ENCODE measurements at places on chromosomes 16 and 17.

DNA sequence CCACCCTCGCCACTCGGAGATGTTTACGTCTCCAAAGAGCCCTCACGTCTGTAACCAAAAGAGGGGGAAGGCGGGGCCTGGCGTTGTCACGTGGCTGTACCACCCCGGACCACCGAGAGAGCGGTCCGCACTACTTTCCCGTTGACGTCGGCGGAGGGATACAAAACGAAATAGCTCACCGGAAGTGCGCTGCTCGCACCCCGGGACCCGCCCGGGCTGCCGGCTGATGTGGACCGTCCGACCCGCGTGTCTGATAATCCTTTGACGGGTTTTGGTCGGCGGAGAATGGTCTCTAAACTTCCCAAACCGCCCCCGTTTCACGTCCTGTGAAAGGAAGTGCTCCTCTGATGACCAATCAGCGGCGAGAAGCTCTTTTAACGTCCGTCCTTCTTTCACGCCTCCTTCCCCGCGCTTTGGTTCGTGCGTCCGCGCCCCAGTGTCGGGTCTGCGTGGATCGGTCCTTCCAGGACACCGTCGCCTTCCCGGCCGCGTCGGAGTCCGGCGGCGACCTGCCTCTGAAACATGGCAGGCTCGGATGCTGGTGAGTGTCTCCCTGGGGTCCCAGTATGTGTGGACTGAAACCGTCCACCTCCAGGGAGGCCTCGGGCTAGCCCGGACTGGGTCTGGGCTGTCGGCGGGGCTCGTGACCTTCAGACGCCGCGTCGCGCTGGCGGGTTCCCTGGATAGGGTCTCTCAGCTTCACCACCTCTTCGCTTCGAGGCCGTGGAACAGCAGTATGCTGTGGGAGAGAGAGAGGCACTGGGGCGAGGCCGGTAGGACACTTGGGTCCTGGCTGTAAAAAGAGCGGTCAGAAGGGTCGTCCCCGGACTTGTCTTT lies at the start of gene CEP95:
CEP95 (plus strand) TSS at position 402 of the 837 bp plus-strand sequence; CDS start at position 523, 121 bp downstream.
- DNase-seq = peak; percentile 94

DNA sequence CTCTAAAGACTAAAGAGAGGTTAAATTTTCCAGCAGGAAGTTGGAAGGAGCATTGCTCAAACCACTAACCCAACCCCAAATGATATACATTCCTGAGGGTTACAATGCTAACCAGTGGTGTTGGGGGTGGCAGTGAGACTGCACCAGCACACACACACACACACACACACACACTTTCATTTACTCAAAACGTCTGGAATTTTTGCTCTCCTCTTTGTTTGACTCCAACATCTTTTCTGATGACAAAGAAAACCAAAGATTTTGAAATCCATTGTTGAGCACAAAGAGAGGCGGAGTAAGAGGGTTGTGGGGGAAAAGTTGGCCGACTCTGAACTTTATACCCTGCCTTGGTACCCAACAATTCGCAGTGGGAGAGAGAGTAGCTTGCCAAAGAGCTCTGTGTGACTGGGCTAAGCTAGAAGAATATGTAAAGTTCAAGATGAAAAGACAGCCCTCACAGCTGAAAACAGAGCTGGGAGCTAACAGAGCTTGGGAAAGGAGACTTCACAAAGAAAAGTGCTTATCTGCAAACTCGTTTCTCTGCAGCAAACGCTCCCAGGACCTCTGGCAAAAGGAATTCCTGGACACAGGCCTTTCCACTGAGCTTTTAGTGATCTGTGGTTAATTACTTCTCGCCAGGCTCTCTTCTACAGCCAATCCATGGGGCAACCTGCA lies 426.0 kb upstream of the CDH11 start:
- DNase-seq = no peak

DNA sequence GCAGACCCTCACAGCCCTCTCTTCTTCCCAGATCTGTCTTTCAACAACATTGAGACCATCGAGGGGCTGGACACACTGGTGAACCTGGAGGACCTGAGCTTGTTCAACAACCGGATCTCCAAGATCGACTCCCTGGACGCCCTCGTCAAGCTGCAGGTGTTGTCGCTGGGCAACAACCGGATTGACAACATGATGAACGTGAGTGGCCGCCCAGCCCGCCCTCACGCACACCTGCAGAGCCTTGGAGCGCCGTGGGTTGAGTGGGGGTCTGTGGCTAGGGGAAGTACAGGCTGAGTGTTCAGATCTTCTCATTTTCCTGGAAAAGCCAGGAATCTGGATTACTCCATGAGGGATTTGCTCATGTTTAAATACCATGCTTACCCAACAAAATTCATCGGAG lies 15.2 kb downstream of the DRC3 start:
- no peak for DNase-seq

- DNase-seq = no peak
These were observed 25.0 kb upstream of the NGFR start for GRCh38 chr17:49469831-49470810.

- DNase-seq = no peak
These were observed 6.4 kb downstream of the PHKB start for GRCh38 chr16:47467501-47467900.

DNA sequence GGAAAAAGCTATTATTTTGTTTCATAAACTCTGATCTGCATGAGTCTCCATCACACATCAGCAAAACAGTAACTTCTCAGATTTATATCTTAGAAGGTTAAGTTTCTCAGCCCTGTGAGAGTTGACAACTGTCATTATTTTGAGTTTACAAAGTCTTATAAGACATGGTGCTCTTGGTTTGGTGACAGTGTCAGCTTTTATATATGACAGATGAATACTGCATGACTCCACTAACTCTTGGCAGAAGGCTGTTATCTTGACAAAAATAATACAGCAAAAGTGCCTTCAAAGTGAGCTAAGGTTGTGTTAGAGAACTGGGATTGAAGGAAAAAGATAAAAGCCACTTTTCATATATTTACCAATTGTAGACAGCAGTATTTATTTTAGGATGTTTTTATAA lies 528.4 kb upstream of the SOX9 start:
- DNase-seq = no peak

- no peak for DNase-seq
These were observed 16.1 kb downstream of the TLE7 start for GRCh38 chr16:71425746-71426068.

DNA sequence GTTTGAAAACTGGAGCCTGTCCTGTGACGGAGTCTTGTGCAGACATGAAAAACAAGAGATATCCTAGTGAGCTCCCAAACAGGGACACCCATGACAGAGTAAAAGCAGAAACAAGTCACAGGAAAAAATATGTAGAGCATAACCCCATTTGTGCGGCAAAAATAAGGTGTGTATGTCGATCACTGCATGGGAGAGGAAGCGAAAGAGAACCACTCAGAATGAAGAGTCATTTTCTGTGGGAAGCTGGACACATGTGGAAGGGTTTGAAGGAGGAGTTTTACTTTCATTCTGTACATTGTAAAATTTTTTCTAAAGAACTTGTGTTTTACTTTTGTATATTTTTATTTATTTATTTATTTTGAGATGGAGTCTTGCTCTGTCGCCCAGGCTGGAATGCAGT lies 72.1 kb downstream of the JPH3 start:
- DNase-seq = no peak

- DNase-seq = peak; percentile 45
These were observed 792 bp downstream of the PPP1R9B start for GRCh38 chr17:50149417-50150353.

DNA sequence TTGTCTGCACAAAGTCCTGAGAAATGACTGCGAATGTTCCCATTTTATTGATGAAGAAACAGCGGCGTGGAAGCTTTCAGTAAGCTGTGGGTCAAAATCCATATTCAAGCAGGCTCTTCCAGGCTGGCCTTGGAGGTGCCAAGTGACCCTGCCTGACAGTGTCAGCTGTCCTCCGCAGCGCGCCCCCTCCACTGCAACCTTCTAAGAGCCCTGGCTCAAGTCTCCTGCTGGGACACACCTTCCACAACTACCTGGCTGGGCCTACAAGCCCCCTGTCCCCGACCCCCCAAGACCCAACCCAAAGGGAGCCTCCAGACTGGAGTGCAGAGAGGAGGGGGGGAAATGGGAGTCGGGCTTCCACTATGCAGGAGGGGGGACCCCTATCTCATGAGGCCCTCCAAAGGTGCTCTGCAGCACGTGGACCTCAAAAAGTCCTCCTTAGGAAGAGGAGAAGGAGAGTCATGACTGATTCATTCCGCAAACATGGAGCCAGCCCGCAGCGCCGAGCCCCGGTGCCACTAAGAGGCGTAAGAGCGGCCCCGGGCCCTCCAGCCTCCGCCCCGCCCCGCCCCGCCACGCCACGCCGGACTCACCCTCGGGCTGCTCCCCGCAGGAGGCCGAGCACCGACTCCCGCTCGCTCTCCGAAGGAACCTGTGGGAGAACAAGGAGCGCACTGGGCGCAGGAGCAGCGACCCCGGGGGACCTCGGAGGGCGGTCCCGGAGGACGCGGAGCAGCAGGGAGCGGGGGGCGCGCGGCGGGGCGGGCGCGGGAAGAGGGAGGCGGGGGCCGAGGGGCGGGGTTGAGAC lies 574 bp downstream of the MPP3 start:
- no peak for DNase-seq

GRCh38 chr17:2580151-2580550 lies 13.3 kb upstream of the PAFAH1B1 start:
- DNase-seq = no peak

DNA sequence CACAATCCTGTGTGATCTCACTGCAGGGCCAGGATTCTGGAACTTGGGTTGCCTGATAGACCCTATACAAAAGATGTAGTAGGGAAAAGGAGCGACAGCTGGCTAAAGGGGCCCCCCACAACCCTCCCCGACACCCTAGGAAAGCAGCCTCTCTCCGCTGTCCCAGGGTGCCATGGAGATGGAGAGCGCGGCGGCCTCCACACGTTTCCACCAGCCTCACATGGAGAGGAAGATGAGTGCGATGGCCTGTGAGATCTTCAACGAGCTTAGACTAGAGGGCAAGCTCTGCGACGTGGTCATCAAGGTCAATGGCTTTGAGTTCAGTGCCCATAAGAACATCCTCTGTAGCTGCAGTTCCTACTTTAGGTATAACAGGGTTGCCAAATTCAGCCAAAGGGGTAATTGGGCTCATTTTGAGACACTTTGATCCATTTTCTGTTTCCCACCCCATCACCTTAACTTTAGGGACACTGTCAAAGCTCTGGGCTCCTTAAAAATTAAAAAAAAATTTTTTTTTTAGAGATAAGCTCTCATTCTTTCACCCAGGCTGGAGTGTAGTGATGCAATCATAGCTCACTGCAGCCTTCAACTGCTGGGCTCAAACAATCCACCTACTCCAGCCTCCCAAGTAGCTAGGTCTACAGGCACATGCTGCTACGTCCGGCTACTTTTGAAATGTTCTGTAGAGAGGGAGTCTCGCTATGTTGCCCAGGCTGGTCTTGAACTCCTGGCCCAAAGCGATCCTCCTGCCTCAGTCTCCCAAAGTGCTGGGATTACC lies at the start of gene KLHL10:
KLHL10 (plus strand) TSS at position 65 of the 778 bp plus-strand sequence; CDS start at position 173, 108 bp downstream.
- DNase-seq = no peak

GRCh38 chr17:609232-609810 lies 105.3 kb downstream of the VPS53 start:
- DNase-seq = no peak

DNA sequence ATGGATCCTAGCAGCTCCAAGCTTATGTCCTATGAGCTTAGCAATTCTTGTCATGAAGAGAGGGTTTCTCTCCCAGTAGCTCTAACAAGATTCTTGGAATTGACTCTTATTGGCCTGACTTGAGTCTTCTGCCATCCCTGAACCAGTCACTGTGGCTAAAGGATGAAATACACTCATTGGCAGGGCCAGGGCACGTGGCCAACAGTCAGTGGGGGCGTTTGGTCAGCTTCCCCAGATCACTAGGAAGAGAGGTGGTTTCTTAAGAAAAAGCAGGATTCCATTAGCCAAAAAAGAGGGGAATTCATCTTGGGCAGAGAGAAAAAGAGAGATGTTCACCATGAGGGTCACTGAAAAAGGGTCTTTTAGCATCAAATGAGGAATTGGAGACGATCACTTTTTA lies 363.2 kb downstream of the SNX29 start:
- no peak for DNase-seq

GRCh38 chr17:67421869-67422273 lies 44.8 kb downstream of the PITPNC1 start:
- DNase-seq = peak; percentile 40

GRCh38 chr17:65918916-65919315 lies 273.0 kb downstream of the CEP112 start:
- no peak for DNase-seq

DNA sequence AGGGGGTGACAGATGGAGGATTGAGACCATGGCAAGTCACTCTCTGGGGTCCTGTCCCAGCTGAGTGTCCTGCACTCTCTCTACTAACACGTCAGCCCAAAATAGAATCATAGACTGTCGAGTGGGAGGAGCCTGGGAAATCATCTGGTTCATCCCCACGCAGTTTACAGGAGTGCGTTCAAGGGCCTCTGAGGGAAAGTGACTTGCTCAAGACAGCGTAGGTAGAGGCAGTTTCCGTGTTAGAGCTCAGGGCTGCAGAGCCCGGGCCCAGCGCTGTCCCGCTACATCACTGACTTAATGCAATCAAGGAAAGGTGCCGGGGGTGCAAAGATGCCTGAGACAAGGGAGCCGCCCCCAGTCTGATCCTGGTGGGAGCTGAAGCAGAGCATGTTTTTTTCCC lies 10.3 kb downstream of the GSG1L2 start:
- no peak for DNase-seq

DNA sequence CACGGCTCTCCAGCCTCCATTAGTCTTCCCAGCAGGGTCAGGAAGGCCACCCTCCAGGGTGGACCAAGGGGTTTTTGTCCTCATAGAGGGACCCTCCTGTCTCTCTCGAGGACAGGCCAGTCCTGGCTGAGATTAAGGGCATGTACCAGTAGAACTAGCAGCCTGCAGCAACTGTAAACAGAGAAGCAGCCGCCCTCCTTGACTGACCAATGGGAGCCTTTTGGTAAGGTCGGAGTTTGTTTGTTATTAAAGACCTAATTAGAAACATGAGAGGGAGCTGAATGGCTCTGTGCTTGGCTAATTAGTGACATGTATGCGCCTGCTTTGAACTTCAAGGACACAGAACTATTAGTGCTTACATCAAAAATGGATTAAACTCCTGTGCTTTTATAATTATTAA lies 80.0 kb downstream of the CCDC182 start:
- DNase-seq = no peak

DNA sequence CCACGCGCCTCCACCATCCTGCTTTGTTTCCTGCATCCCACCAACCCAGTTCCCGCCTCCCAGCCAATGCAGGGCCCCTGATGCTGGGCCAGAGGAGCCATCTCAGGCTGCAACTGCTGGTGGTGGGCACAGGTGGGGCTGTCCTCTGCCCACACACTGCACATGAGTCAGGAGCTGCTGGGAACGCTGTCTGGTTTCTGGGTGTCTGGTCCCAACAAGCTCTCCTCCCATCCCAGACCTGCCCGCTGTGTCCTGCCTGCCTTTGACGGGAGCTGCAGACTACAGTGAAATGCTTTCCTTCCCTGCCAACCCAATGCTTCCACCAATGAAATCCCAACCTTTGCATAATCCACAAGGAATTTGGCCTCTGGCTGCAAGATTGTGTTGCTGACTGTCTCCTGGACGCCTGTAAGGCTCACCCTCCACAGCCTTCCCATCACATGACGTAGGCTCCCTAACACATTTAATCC lies 98.9 kb downstream of the N4BP1 start:
- no peak for DNase-seq

All from stimulated activated CD4-positive, alpha-beta T cell treated with anti-CD3 and anti-CD28 coated beads, Interleukin-15, amount 100 ng/mL, for 48 hours (primary cell).